Activated CD4-positive, alpha-beta T cell treated with anti-CD3 and anti-CD28 coated beads, Interleukin-2, amount 50 U/mL, for 16 hours (primary cell): ENCODE measurements at places on chromosomes 11 and 22.

GRCh38 chr11:117271208-117271607 lies 19.9 kb upstream of the BACE1-AS start:
- DNase-seq: no peak

DNA sequence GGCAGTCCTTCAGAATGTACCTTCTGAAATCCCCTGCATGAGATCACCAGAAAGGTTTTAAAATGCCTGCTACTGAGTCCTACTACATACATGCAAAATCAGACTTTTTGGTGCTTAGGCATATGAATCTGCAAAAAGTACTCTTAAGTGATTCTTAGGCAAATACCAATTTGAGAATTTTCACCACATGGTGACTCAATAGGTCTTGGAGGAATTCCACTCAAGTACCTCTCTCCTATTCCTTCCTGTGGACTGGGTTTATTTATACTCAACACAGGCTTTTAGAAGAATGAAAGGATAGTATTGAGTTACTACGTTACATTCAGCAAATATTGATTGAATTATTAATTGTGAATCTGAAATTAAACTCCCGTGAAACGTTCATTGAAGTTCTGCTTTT lies 223.9 kb downstream of the CNTN5 start:
- DNase-seq: no peak

GRCh38 chr22:23621082-23621780 lies 10.9 kb downstream of the DRICH1 start:
- DNase-seq: no peak

- DNase-seq: no peak
Measured at GRCh38 chr22:45552017-45552411, 49.3 kb downstream of the FBLN1 start.

GRCh38 chr11:44434191-44434590 lies 124.3 kb upstream of the ALX4 start:
- no peak for DNase-seq
